ENCODE measurements at places on chromosomes 16 and 17. TPM values are rescaled to one million over a fixed set of nuclear protein-coding genes. Genes with fewer than 3 reads are reported as not detected.

GSG1L gene
- total RNA-seq = not detected

SCIMP gene
- not detected for total RNA-seq

- no peaks in the 10 kb centered on the region for H3K27me3 ChIP-seq
- H3K4me1 ChIP-seq = peaks cover 11% of the 10 kb centered on the region
- DNase-seq = no peak
- H3K36me3 ChIP-seq = no peaks in the 10 kb centered on the region
- no peak overlapping the region for H3K4me3 ChIP-seq
These were observed 228.7 kb downstream of the MSI2 start for GRCh38 chr17:57484826-57485565.

- H3K27ac ChIP-seq = no peak overlapping the region
- H3K4me1 ChIP-seq = no peaks in the 10 kb centered on the region
- H3K4me3 ChIP-seq = no peak overlapping the region
- DNase-seq = no peak
- H3K27me3 ChIP-seq = no peaks in the 10 kb centered on the region
These were observed 9.9 kb downstream of the HAP1 start for GRCh38 chr17:41724476-41725050.

GRCh38 chr17:4738136-4739121 lies 1.2 kb upstream of the ZMYND15 start:
- no peaks in the 10 kb centered on the region for H3K4me1 ChIP-seq
- H3K4me3 ChIP-seq = peak overlapping the region; percentile 71
- peak overlapping the region; percentile 90 for H3K27ac ChIP-seq
- H3K36me3 ChIP-seq = no peaks in the 10 kb centered on the region
- peak; percentile 38 for DNase-seq

IL17C gene
- not detected for total RNA-seq

GRCh38 chr17:76982408-76983074 lies 114.3 kb downstream of the MGAT5B start:
- no peak overlapping the region for H3K27ac ChIP-seq
- H3K4me1 ChIP-seq = peaks cover 7% of the 10 kb centered on the region
- H3K36me3 ChIP-seq = no peaks in the 10 kb centered on the region

DNA sequence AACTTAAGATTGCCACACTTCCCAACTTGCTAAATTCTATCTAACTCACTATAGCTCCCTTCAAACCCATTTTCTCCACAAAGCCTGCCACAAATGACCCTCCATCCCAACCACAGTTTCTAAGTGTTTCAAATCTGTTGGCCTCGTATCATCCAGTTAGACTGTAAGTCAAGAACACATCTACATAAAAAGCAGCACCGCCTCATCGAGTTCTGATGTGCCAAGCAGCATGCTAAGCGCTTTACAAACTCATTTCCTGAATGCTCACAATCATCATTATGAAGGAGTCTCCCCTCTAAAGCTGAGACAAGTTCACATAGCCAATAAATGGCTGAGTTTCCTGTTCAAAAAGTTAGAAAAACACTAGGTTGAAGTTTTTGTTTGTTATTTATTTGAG lies 9.2 kb upstream of the ANKFY1 start:
- H3K27ac ChIP-seq = no peak overlapping the region
- DNase-seq = no peak
- H3K36me3 ChIP-seq = no peaks in the 10 kb centered on the region
- H3K27me3 ChIP-seq = no peaks in the 10 kb centered on the region
- no peak overlapping the region for H3K4me3 ChIP-seq

All from Caco-2 (cell line).